ENCODE measurements at places on chromosomes 16 and 17.

DNA sequence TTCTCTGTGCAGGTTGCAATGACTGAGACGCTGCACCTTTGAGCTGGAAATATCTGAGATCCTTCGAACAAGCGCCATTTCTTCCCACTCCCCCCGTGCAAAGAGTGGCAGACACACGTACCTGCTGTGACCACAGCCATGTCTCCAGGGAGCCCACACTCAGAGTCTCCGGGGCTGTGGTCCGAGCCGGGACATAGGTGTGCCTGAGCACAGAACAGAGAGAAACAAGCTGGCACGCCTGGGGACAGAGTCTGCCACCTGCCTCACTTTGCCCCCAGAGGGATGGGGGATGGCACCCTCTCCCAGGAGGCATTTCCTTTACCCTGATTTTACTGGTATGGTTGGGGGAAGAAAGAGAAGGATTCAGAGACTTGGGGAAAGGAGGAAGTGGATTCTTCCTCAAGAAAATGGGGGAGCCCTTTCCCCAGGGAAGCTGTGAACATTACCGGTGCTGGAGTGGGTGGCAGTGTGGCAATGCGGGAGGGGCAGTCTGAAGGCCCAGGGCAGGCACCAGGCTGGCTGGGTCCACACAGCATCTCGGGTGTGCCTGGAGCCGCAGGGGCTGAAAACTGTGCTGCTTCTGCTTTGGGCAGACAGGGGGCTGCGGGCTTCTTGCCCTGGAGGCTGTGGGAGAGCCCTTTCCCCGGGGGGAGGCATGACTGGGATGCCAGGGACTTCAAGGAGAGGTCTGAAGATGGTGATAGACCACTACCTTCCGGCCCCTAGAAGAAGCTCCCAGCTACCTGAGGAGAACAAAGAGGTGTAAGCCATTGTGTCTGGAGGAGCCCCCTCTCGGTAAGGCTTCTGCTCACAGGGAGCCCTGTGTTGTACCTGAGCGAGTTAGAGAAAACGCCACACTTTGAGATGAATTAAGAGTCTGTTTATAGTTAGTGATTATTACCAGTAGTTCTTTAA, 6.6 kb upstream of the PIK3R6 start:
- no peak for DNase-seq

GRCh38 chr16:31536804-31537361, 9.2 kb downstream of the AHSP start:
- no peak for DNase-seq

GRCh38 chr17:48611681-48612455, 1.1 kb upstream of the HOXB7 start:
- no peak for DNase-seq

- no peak for DNase-seq
Measured at GRCh38 chr16:80254970-80255369, 285.8 kb upstream of the DYNLRB2 start.

DNA sequence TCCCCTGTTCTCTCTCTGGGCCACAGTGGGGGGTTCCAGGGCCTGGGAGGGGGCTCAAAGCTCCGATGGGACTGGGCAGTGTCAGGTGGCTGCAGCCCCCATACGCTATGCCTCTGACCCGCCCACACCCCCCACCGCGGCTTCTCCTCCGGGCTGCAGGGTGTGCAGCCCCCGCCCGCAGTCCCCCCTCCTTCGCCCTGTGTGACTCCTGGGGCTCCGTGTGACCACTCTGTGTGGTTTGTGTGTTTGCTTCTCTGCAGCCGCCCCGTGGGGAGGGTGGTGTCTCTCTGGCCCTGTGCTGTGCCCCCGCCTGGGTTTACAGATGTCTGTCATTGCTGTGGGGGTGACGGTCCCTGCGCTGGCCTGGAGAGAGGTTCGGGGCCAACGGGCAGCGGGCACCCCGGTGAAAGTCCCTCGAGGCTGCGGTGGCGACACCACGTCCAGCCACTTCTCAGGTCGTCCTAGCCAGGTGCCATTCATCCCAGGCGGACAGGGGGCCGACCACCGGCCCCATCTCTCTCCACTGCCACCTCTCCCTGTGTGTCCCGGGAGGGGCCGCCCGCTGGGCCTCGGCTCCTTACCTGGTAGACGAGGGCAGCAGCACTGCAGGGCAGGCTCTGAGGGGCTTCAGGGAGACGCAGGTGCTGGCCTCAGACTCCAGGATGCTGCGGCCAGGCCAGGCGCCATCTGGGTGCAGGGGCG, 5.5 kb downstream of the SSTR5 start:
- no peak for DNase-seq
